ENCODE measurements at places on chromosomes 7 and 10.

- no peak for DNase-seq
Observed at GRCh38 chr7:74606909-74607510, 50.5 kb upstream of the GTF2I start.

GRCh38 chr7:155763691-155764437 lies 48.4 kb downstream of the SHH start:
- no peak for DNase-seq

GRCh38 chr7:11591943-11592342 lies 240.1 kb downstream of the THSD7A start:
- no peak for DNase-seq

DNA sequence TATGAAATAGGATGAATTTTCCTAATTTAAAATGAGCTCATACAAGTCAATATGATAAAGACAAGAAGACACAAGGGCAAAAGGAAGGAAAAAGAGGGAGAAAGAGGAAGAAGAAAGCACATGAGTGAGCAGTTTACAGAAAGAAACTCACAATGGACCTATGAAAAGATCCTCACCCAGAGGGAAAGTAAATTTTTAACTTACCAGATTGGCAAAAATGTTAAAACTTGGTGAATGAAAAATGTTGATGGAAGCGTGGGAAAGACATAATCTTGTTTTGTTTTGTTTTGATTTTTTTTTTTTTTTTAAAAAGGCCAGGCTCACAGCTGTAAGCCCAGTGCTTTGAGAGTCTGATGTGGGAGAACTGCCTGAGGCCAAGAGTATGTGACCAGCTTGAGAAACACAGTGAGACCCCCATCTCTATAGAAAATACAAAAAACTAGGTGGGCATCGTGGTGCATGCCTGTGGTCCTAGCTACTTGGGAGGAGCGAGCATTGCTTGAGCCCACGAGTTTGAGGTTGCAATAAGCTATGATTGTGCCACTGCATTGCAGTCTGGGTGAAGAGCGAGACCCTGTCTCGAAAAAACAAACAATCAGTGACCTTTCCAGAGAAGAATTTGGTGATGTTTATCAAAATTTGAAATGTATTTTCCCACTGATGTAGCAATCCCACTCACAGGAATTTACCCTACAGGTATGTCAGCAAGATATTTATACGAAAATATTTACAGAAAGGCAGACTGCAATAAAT lies 152.9 kb upstream of the ASAH2 start:
- DNase-seq = no peak

GRCh38 chr7:121336579-121336978 lies 7.8 kb downstream of the WNT16 start:
- no peak for DNase-seq

GRCh38 chr10:48450233-48450740 lies 143.8 kb downstream of the MAPK8 start:
- no peak for DNase-seq

DNA sequence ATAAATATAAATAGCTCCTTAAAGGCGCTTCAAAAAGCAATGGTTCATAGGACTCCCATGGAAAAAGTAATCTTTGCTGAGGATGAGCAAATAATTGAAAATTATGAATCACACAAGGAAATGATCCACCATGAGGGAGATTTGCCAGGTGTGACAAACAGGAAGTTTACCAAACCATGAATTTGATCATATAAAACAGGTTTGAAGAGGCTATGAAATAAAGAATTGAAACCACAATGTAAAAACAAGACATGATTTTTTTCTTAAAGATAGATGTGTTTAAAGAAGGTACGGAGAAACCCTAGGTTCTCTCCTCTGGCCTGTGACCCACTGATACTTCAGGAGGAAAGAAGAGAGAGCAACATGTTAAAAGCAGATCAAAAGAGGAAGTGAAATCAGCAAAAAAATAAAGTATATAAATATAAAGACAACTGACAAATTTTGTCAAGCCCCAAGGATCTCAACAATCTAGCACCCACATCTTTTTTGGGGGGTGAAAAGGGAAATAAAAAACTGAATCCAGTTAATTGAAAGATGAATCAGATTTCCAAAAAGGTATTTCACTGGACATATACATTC lies 111.3 kb upstream of the ASAH2 start:
- no peak for DNase-seq

DNA sequence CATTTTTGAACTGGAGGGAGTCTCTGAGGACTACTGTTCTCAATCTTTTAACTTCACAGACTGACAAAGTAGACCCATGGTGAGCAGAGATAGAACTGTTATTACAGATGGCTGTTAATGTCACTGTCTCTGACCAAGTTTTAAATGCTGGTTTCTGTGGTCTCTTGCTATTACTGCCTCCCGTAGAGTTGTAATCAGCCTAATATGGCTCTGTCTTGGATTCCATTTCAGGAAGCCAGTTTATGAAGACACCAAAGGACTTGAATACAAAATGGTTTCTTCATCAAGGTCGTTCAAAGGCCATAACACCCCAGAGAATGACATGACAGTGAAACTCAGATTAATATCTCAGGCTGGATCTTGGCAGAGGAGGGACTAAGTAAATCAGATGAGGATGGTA lies 3.9 kb downstream of the SFRP4 start:
- no peak for DNase-seq

GRCh38 chr7:130351791-130352090 lies 7.1 kb downstream of the CPA5 start:
- peak; percentile 70 for DNase-seq

GRCh38 chr10:104928734-104929133 lies 287.6 kb downstream of the SORCS3 start:
- no peak for DNase-seq

DNA sequence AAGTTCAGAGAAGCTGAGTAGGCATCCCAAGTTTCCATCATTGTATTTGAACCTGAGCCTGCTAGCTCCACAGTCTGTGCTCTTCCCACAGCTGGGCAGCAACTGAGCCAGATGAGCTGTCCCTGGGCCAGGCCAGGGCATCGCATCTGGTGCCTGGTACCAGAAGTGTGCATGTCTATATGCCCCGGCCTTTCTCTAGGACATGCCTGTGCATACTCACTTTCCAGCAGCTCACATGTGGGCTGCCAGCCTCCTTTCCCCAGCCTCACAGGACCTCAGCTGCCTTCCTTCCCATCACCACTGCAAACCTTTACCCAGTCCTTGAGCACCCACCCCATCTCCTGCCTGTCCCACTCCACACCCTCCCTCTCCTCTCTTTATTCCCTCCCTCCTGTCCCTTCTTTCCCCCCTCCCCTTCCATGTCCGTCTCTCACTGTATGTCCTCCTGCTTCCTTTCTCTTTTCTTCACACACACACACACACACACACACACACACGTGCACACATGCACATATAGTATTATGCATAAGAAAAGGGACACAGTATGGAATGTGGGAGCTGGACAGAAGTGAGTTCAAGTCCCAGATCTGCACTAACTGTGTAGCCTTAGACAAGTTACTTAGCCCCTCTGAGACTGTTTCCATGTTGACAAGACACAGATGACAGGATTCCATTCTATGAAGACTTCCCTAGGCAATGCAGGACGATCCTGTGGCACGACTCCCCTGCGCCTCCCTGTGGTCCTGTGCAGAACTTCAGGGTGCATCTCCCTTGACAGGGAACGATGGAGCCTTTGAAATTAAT lies 10.9 kb downstream of the CDHR1 start:
- DNase-seq = peak; percentile 27

DNA sequence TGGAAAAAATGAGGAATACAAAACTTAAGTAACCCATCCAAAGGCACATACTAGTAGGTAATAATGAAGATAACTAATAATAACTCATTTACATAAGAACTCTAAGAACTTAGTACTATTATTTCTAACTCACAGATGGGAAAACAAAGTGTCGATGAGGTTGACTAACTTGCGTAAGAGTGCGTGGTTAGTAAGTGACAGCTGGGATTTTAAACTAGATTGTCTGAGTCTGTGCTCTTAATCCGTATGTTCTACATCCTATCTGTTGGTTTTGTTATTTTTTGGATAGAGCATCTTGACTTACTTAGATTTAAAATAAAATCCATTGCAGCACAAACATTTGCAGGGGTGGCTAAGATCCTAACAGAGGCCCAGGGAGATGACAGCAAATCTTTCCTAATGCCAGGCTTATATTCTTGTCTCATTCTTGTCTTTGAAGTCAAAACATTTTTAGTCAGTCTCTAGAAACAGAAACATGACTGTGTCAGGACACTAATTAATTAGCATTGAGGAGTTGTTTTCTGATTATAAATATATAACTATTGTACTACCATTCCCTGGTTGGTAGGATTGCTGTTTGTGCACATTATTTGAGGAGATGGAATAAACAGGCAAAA lies 11.7 kb downstream of the RPA3 start:
- no peak for DNase-seq

- peak; percentile 78 for DNase-seq
Observed at GRCh38 chr7:14836571-14837189, 65.9 kb downstream of the DGKB start.

- no peak for DNase-seq
Observed at GRCh38 chr7:80678707-80679106, 40.3 kb downstream of the CD36 start.

DNA sequence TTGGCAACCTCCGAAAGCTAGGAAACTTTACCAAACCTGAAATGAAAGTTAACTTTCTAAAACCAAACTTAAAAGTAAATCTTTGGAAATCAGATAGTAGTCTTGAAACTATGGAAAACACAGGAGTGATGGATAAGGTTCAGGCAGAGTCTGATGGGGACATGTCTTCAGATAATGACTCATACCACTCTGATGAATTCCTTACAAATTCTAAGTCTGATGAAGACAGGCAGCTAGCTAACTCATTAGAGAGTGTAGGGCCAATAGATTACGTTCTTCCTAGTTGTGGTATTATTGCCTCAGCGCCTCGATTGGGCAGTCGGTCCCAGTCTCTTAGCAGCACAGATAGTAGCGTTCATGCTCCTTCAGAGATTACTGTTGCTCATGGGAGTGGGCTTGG lies 45.9 kb downstream of the MCMBP start:
- no peak for DNase-seq

DNA sequence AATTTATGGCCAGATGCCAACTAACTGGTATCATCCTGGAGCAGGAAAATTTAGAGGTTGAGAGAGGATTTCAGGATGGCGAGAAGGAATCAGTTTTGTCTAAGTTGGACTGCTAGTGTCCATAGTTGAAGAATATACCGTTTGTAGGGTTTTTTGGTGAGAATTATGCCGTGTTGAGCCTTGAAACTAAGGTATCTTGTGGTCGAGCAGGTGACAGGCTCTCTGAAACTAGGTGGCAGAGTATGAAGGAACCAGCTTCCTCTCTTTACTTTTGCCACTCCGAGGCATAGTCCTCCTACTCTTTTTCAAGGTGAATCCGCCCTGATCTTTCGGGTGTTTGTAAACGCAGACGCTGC lies 9.7 kb downstream of the MDFIC start:
- no peak for DNase-seq

GRCh38 chr7:8536431-8536830 lies 103.0 kb downstream of the NXPH1 start:
- DNase-seq = peak; percentile 8

- peak; percentile 18 for DNase-seq
Observed at GRCh38 chr10:104337985-104338735, at the start of gene ITPRIP. Gene ITPRIP (minus strand): TSS chr10:104338465. CDS start chr10:104316051, 22,414 bp downstream.

- DNase-seq = no peak
Observed at GRCh38 chr7:41916450-41916927, 213.6 kb upstream of the INHBA start.

DNA sequence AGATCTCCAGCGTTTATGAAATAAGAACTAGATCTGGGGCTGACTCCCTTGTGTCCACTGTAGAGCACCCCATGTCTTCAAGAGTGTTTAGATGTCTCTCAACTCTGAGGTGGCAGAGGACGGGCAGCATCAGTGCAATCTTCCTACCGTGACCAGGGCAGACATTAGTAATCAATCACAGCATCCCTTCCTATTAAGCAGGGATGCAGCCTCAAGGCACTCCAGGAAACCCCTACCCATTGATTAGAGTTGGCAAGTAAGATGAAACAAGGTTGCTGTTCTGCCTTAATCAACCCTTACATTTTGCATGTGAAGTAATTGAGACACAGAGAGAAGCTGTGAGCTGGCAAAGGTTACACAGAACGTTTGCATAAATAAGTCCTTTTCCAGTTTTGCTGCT lies 283.7 kb upstream of the ZMIZ1 start:
- DNase-seq = no peak

GRCh38 chr7:129298268-129298893 lies 73.6 kb downstream of the AHCYL2 start:
- peak; percentile 55 for DNase-seq

DNA sequence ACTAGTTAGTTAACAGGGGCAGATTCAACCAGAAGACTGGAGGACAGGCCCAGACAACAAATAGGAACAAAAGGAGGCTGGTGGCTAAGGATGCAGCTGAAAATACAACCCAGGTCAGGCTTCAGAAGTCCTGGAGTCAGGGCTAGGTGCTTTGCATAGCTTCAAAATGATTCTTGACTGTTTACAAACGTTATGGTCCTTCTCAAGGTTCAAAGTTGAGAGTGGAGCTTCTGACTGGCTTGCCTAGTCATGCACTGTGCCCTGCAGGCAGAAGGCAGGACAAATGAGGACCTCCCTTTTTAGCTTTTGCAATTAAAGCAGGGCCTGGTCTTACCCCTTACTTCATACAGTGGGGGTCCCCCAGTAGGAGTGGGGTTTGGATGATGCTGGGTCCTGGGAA lies 4.4 kb upstream of the CDH23 start:
- DNase-seq = no peak

GRCh38 chr7:77759294-77759889 lies 38.8 kb downstream of the TMEM60 start:
- peak; percentile 47 for DNase-seq

GRCh38 chr10:128029731-128030369 lies 96.4 kb downstream of the MKI67 start:
- no peak for DNase-seq

DNA sequence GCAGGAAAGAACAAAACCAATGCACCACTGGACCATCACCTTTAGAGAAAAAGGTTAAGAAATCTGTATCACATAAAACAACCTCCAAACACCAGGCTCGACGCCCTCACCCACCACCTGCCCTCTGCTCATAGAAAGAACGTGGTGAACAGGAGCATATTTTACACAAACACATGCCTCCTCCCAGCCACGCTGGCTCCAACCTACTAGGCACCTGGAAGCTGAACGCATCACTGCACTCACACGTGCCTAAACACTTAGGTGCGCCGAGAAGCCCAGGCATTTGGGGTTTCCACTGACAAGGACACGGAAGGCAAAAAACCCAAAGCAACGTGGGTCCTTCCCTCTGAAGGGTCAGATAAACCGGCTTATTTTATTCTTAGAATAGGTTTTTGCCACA lies 56.0 kb downstream of the PTPRN2 start:
- DNase-seq = peak; percentile 8

DNA sequence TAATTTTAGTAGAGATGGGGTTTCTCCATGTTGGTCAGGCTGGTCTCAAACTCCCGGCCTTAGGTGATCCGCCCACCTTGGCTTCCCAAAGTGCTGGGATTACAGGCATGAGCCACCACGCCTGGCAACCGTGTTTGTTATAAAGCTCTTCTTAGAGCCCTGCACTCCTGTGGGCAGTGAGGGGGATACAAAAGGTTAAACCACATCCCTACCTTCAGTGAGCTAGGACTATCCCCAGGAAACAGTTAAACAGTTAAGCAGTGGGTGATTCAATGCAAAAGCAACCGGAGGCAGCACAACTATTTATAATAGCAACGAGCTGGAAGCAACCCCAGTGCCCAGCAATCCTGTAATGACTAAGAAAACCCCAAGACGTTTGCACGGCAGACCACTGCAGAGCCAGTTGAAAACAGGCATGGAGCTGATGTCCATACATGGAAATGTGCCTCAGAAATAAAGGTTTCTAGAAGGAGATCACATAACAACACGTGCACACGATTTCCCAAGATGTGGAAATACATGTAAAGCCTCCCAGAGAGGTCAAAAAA lies 107.2 kb upstream of the LYZL2 start:
- no peak for DNase-seq
